T-helper 22 cell (primary cell): ENCODE measurements at places on chromosomes 12 and 14.

DNA sequence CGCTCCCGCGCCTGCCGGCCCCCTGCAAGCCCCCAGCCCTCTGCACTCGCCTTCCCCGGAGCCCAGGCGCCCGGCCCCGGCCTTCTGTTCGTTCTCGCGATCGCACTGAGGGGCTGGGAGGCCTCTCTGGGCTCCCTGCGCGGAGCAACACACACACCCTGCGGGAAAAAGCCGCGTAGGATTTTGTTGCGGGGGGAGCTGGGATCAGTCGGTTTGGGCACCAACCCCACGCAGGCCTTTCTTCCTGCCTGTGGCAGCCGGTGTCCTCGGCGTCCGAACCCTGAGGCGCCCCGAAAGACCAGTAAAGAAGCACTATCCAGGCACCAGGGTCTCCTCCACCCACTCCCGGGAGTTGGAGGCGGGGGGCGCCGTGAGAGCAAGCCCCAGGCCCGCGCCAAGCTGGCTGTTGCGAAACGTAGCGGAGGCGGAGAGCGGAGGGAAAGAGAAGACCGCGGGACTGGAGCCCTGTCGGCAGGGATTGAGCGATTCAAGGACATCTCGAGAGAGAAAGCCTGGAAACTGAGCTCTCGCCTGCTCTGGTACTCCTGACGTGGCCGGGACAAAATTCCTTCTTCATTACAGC is 1.9 kb upstream of the HOXC5 start:
- DNase-seq: no peak

DNA sequence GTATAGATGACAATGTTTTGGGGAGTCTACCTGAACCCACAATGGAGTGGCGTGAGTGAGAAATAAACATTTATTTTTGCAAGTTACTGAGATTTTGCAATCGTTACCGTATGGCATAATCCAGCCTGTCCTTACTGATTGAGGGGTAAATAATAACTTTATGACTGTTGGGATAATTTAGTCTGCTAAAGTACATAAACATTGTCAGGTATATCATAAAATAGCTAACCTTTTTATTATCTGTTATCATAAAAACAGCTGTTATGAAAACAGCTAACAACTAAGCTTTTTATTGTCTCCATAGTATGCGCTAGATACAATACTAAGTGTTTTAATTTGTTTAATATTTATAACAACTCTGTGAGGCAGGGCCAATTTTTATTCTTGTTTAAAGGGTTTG is 10.3 kb downstream of the ACSS3 start:
- DNase-seq: no peak

DNA sequence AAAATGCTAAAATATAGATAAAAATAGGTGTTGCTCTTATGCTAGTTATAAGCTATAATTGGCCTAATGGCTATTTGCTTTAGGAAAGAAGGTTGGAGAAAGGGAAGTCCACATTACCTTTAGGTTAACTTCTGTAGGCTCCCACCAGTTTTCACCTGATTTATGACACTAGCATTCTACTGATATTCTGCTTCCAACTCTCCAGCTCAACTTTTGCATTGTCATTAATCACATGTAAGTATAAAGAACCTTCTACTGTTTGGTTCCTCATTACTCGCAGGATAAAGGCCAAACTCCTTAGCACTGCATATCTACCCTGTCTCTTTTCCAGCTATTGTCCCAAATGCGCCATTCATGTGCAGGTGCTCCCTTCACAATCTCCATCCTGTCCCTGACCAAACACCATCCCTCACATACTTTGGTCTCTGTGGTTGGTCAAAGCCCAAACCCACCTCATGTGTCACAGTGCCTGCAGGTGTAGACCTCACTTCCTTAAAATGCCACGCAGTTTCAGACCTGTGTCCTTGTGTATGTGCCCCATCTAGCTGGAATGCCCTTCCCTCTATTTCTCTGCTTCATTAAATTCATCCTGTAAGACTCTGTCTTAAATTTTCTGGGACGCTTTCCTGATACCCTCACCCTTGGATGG is 3.3 kb downstream of the DDHD1 start:
- DNase-seq: no peak

GRCh38 chr14:69606258-69607184 is 4.9 kb upstream of the SUSD6 start:
- DNase-seq: no peak

DNA sequence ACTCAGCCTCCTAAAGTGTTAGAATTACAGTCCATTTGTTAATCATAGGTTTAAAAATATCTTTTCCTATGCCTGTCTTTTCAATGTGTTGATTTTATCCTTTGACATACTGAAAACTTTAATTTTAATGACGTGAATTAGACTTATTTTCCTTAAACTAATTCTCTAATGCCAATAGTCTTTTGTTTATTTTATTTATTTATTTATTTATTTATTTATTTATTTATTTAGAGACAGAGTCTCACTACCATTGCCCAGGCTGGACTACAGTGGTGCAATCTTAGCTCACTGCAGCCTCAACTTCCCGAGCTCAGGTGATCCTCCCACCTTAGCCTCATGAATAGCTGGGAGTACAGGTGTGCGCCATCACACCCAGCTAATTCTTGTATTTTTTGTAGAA is 694.5 kb downstream of the TRHDE start:
- no peak for DNase-seq

GRCh38 chr12:89706986-89707702 is 1.5 kb downstream of the ATP2B1 start:
- peak; percentile 1 for DNase-seq

- no peak for DNase-seq
Measured at GRCh38 chr14:46054526-46054925, 597.1 kb downstream of the RPL10L start.

DNA sequence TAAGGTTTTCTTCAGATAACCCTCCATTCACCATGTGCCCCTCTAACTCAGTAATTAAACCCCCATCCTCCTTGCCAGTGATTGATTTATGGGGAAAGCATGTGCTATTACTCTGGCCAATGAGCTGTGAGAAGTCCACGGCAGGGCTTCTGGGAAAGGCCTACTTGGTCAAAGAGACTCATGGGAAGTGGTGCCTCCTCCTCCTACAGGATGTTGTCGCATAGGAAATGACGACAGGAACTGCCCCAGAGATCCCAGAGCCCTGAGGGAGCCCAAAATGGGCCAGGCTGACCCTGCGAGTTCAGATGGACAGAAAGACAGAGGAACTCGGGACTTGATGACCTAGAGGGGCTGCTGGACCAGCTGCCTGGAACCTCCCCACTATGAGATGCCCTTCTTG is 938.1 kb upstream of the TMEM132C start:
- no peak for DNase-seq

- no peak for DNase-seq
Measured at GRCh38 chr12:64007853-64008252, 163.4 kb downstream of the SRGAP1 start.

- no peak for DNase-seq
Measured at GRCh38 chr14:67474366-67474765, 14.2 kb downstream of the TMEM229B start.

- DNase-seq: no peak
Measured at GRCh38 chr12:102043928-102044327, 17.9 kb downstream of the WASHC3 start.

GRCh38 chr12:78146365-78146772 is 315.7 kb downstream of the NAV3 start:
- no peak for DNase-seq

DNA sequence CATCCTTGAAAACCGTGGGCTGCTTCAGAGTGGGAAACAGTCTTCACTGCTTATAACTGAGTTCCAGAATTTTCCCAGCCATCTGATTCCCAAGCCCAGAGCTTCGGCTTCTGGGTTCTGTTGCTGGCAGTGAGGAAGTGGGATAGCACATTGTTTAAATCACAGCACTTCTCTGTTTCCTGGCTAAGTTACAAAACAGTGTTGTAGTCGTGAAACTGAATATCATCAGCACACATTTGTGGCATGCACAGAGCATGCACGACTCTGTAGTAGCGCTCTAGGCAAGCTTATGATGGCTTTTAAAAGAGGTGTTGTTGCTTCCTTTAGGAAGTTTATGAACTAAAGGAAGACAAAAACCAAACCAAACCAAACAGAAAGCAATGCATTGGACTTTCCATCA is 1005.5 kb downstream of the NRXN3 start:
- no peak for DNase-seq
